Dorsolateral prefrontal cortex (tissue), 122 donors: ENCODE measurements at places on chromosomes 13 and 19.

DNA sequence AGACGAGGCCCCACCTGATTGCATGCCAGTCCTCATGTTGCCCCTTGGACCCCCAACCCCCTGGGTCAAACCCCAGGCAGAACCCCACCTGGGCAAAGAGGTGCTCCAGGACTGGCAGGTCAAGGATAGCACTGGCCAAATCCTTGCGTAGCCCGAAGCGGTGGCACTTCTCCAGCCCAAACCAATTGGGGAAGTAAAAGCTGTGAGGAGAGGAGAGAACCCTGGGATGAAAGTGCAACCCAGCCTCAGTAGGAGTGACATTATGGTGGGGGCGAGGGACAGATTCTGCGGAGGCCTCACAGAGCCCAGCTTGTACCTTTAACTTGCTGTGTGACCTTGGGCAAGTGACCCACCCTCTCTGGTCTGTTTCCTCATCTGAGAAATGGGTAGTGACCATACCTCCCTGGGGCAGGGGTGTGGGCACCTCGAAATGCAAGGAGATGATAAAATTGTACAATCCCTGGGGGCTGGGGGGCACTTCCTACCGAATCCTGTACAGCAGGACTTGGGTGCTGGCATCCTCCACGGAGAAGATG is 4.4 kb downstream of the JAK3 start:
- no peak for DNase-seq

DNA sequence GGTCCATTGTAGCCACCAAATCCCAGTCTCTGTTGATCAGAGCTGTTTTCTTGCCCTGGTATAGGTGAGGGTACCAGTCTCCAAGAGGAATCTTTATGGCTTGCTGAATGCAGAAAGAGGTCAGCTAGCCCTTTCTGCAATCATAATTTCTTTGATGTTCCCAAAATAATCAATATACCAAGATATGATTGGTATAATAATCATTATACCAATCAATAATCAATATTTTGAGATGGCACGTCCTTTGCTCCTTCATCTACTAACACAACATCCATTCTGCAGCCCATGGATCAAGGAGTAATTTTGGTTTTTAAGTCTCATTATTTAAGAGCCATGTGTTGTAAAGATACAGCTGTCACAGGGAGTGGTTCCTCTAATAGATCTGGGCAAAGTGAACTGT is 31.5 kb upstream of the CHST8 start:
- no peak for DNase-seq

DNA sequence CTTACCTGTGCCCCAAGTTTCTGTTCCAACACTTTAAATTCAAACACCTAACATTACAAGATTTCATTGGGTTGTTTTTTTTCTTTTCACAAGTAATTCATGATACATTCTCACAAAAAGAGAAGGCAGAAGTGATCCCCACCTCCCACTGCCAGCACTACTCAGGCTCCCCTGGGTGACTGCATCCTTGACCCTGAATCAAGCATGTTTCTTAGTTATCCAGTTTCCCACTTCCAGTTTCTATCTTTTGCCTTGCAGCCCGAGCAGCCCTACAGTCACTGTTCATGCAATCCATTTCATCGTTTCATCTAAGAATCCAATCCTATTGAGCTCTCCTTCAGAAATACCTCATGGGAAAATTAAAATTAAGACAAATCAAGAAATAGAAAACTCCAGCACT is 61.4 kb downstream of the RNASEH2B start:
- no peak for DNase-seq

GRCh38 chr19:2462635-2463421 is 6.1 kb upstream of the LMNB2 start:
- DNase-seq: peak; percentile 79

GRCh38 chr13:30806784-30807183 is 71.4 kb downstream of the ALOX5AP start:
- no peak for DNase-seq

DNA sequence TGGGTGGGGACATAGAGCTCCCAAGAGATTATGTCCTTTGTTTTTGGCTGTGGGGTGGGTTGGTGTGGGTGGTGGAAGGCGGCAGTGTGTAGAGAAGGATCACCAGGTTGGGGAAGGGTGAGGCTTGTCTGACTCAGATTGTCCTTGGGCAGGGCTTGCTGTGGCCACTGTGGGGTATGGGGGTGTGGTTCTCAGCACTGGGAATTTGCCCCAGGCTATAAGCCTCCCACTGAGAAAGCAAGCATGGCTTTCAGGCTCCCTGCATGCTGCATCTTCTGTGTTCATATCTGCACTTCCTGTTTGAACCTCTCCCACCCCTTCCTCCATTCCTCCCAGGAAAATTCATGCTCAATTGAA is 34.9 kb downstream of the DNAJC15 start:
- DNase-seq: no peak
